CD4-positive, alpha-beta T cell treated with Interleukin-4 for 4 hours (primary cell): ENCODE measurements at places on chromosomes 2 and 18.

DNA sequence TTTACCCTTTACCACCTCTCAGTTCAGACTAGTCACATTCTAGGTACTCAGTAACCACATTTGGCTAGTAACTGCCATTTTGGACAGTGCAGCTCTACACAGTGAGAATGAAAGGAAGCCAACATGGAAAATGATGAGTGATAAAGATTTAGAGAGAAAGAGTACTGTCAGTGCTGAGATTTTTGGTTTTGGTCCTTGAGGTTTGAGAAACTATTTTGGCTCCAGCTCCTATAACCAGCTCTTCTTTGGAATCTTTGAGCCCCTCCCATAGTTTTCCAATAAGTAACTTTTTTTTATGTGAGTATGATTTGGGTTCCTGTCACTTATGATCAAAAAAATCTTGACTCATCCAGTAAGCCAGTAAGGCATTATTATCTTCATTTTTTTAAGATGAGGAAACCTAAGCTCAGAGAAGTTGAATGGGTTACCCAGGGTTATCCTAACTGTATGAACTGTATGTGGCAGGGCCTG is 173.0 kb downstream of the BABAM2 start:
- DNase-seq, result no peak

DNA sequence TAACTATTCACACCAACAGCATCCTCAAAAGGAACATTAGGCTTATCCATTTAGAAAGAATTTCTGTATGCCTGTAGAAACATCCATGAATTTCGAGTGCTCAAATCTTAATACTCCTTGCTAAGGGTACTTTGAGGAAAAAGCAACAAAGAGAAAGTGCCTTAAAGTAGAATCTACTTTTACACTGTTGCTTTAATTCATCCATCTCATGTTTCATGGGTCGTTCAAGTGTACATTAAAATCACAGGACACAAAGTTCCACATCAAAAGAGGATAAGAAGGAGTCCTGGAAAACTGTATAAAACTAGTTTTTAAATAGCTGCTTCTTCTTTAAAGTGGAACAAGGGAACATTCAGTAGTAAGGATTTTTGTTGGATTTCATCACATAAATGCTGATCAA is 54.5 kb downstream of the LRP1B start:
- DNase-seq, result no peak

GRCh38 chr2:73986085-73986681 is 1.5 kb downstream of the TET3 start:
- no peak for DNase-seq

GRCh38 chr18:3872641-3873040 is 422.7 kb downstream of the TGIF1 start:
- no peak for DNase-seq

DNA sequence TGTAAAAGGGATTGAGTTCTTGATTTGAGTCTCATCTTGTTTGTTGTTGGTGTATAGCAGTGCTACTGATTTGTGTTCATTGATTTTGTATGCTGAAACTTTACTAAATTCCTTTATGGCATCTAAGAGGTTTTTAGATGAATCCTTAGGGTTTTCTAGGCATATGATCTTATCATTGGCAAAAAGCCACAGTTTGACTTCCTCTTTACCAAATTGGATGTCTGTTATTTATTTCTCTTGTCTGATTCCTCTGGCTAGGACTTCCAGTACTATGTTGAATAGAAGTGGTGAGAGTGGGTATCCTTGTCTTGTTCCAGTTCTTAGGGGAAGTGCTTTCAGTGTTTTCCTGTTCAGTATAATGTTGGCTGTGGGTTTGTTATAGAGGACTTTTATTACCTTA is 4.8 kb downstream of the ANKAR start:
- DNase-seq, result no peak

GRCh38 chr2:8212239-8212638 is 469.6 kb upstream of the ID2 start:
- DNase-seq, result no peak

GRCh38 chr2:141475801-141476200 is 655.0 kb downstream of the LRP1B start:
- no peak for DNase-seq

DNA sequence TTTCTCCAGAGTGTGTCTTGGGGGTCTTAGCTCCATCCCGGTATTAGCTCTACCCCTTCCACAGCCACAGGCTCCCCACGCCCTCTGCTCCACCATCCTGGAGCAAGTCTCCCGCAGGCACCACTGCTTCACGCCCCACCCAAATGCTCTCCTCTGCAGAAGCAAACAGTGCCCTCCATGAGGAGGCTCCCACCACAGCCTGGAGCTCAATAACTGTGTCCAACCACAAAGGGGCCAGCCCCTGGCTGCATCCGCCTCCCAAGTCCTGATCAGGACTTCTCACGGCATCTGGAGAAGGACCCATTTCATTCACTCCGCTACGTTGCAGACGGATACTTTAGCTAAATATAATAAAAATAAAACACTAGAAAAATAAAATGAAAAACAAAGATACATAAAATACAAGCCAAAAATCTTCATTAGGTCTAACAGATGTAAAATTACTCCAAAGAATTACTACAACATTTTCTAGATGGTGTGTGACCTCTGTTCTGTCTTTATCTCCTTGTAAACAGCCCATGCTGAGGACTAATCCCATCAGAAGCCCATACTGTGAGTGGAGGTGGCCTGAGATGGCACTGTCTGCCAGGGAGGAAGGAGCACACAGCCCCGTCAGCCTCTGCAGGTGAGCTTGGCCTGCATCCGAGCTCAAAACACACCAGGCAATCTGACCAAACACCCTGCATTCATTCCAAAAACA is 210.8 kb upstream of the RAB6C start:
- no peak for DNase-seq

DNA sequence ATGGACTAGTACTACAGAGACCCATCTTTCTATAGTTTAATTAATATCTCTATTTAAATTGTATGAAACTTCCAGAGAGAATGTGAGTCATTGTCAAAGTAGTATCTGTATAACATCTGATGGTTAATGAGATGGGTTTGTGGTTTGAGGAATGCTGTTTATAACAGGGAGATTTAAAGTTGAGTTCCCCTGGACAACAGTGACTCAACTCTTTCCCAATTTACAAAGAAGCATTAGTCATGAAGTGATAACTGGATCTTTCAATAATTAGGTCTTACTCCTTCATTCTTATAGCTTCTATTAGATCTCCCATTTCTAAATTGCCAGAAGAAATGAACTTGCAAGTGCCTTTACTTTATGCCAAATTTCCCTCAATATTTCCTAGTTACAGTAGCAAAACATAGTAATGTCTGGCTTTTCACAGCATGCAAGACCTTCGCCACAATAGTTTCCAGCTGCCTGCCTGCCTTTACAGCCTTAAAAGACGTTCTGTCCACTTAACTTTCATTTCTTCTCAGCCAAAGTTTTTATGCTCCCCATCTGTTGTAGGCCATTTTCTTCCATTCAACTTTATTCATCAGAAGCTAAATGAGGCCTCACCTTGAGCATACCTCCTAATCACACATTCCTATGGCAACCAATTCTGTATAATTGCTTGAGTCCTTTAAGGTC is 47.7 kb upstream of the WDR75 start:
- DNase-seq, result no peak

GRCh38 chr2:223247136-223247535 is 195.1 kb downstream of the KCNE4 start:
- no peak for DNase-seq

- no peak for DNase-seq
Measured at GRCh38 chr2:128410758-128411215, 92.1 kb upstream of the HS6ST1 start.

DNA sequence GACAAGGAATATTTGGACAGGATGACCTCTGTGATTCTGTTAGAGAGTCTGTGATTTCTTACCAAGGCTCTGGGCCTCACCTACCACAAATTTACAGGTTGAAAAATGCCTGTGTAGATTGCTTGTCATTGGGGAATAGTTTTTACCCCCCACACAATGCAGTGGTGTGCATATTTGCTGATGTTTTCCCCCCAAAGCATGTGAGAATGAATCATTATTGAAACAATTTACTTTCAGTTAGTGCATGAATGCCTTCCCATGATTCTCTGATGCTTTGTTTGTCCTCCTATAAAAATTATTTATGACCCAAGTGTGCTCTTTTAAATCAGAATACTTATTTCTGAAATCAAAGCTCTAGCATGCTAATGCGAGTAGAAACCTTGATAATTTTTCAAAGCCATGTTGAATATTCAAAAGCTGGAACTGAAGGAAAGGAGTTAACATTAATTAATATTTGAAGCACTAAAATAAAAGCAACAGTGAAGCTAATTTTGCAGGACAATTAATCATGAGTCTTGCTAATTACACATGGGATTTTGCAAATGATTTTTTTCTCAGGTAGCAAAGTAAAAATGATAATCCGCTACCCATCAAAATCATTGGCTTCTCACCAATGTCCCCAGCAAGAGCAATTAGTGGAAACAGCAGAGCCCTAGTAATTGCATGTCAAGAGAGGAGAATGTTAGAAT is 361.2 kb upstream of the HNRNPA3 start:
- no peak for DNase-seq

DNA sequence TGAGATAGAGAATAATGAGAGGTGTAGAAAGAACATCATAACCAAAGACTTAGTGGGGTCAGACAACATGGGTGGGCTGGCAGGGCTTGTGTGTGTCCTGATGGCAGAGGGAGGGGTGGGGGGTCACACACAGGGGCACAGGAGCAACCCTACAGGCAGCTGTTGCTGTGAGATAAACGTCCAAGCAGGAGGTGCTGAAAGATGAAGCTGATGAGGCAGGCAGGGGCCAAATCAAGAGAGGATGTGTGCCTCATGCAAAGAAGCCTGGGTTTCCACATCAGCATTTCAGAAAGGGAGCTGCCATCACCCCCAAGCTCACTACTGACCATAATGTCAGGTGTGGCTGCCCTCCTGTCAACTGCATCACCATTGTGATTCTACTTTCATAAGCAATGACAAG is 16.0 kb upstream of the SKA1 start:
- no peak for DNase-seq

GRCh38 chr2:127672341-127673224 is 2.7 kb downstream of the LIMS2 start:
- no peak for DNase-seq
